Caki2 (cell line): ENCODE measurements at places on chromosomes 2 and 18.

- no peak for DNase-seq
These were observed 29.2 kb downstream of the WIPF1 start for GRCh38 chr2:174568425-174568824.

DNA sequence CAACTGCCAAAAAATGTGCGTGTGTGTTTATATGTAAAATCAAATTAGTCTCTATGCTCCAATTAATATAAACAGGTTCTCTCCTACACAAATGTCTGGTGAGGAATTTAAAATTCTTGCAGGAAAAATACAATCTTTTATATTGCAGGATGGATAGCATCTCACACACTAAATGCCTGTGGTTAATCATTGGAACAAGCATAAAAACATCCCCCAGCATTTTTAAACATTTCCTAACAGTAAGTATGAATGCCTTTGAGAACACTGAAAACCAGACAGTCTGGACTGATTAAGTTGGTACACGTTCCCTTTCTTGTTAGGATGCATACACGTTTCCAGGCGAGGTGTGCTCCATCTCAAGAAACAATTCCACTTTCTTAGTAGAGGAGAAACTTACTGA, 29.9 kb upstream of the PDE1A start:
- DNase-seq: no peak

DNA sequence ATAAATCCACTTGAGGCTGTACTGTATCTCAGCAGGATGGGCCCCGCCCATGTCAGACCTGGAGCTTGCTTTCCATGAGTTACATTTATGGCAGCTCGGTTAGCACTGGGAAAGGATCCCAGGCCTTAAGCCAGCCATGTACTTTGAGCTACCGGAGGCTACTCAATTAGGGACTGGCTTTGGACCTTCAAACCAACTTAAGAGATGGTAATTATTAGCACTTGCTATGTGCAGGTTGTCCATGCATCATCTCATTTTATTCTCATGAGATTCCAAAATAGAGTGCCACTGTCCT, 64.4 kb downstream of the ACTR2 start:
- DNase-seq: no peak

DNA sequence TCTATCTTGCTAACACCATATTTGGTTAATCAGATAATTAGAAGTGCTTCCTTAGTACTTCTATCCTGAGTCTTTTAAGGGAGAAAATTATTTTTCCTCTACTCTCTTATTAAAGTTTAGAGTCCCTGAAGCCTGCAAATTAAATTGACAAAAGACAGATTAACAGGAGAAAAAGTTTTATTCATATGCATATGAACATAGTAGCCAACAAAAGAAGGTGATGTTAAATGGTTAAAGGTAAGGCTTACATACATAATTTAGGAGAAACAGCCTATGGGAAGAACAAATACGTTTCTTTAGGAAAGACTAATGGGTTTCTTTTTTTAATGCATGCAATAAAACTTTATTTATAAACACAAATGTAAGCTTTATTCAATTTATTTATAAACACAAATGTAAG, 805.0 kb downstream of the CPS1 start:
- no peak for DNase-seq

DNA sequence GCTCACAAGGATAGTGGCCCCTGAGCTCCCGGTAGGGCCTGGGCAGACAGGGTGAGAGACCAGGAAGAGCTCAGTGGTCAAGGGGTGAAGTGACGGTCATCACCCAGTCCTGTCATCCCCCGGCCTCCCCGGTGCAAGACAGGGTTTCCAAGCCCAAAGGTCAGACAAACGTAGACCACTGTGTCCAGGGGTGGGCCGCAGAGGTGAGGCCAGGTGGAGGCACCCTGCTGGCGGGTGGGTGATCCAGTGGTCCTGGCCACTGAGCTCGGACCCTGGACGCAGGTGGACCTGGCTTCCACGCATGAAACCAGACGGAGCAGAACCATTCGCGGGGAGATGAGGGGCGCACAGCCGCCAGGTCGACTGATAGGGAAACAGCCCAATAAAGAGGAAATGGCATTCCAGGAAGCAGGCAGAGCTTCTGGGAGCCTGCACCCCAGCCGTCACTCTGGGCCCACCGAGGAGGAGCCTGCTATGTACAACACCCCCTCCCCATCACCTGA, 14.4 kb upstream of the SNED1 start:
- no peak for DNase-seq

GRCh38 chr2:161586517-161587167, 37.6 kb upstream of the SLC4A10 start:
- DNase-seq: peak; percentile 7

GRCh38 chr2:2836343-2837070, 505.4 kb upstream of the MYT1L start:
- DNase-seq: no peak

DNA sequence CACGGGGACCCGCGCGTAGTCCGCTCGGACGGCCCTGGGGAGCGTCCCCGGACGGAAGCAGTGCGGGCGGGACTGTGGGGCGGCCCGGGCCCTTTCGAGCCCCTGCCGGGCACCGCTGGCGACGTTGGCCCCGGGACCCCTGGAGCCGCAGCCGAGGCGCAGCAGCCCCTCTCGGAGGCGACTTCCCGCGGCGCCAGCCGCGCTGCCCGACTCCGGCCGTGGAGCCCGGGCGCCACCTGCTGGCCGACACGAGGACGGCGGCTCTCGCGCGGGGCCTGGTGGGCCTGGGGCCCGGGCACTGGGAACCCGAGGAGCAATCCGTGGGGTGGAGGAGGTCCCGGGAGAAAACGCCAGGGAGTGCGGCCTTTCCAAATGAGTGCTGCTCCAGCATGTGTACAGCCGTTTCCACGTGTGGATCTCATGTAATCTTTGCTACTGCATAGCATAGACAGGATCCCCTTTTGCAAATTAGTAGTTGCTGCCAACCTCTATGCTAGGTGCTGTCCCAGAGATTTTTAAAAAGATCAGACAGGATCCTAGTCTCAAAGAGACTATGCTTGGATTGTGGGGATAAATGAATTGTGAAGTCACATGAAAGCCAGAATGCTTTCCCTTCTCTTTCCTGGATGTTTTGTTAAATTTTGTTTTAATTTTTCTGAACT, 4.0 kb downstream of the ID2 start:
- peak; percentile 63 for DNase-seq

DNA sequence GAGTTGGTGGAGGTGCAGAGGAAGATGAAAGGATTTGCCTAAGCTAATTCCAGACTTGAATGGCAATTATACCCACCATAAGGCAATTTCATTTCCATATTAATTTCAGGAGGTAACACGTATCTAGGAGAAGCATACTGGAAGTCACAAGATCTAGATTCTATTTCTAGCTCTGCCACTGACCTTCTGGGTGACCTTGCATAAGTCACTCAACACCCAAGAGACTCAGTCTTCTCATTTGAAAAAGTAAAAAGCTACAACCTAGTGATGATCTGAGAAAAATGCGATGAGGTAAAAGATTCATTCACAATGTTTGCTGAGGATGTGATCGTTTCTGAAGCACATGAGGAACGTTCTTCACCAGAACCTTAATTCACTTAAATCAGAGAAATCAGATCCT, 55.9 kb downstream of the GRB14 start:
- DNase-seq: no peak

GRCh38 chr2:26621469-26622199, 19.5 kb downstream of the CIB4 start:
- peak; percentile 44 for DNase-seq

- DNase-seq: no peak
These were observed 31.4 kb upstream of the CD28 start for GRCh38 chr2:203675086-203675485.

GRCh38 chr2:33652830-33653229, 53.7 kb upstream of the FAM98A start:
- no peak for DNase-seq

DNA sequence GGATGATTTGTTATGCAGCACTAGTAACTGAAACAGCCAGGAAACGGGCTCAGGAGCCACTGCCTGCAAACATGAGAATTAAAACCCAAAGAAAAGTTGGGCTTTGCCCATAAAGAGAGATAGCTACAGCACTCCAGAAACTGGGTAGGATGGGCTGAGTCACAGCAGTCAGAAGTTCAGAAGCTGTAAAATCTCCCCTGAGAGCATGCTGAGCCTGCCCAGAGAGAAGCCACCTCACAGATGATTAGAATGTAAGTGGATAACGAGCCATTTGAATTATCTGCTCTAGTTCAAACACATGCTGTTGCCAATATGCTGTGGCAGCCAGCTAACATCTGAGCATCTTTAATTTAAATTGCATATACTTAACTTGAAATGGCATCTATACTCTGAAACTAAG, 388.1 kb upstream of the ACVR2A start:
- DNase-seq: no peak

GRCh38 chr2:33552758-33553461, 46.2 kb downstream of the FAM98A start:
- DNase-seq: no peak

- no peak for DNase-seq
These were observed 880.6 kb downstream of the TSN start for GRCh38 chr2:122636097-122636496.

DNA sequence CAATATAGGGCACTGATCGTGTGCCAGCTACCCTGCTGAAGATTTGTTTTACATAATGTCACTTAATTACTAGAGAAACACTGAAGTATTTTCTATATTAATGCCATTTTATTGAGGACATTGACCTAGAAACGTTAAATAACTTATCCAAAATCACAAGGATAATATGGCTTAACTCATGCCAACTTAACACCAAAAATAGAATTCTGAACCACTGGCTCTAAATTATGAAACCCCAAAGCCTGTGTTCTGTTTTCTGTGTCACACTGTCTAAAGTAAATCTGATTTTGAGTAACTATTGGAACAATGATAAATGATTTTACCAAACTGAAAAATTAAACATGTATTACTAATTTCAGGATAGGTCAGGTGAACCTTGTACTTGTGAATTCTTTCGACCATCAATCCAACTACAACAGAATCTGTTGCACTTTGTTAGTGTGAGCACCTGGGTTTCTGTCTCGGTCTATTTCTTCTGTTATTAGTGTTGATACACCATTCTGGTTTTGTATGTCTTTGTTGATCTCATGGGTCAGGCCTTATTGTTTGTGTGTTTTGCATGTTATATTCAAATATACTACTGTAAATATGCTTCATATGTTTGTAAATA, 48.2 kb upstream of the CCDC141 start:
- DNase-seq: no peak

DNA sequence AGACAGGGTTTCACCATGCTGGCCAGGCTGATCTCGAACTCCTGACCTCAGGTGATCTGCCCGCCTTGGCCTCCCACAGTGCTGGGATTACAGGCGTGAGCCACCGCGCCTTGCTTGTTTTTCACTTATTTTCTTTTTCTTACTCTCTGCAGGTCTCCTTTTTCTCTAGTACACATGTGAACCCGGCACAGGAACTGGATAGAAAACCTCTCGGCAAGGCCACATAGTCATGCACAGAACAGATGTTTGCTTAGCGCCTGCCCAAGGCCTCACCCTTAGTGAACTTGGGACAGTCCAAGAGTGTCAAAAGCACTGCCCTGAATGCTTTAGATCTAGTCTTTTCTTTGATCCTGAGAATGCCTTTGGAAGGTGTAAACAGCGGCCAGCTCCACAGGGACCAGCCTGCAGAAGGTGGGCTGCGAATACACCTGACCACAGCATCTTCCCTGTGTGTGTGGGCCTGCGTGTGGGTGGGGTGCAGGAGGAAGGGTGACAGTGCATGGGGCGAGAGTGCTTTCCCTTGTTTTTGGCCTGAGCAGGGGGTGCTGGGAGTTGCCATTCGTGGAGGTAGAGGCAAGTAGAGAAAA, 27.0 kb downstream of the IMPA2 start:
- no peak for DNase-seq

- DNase-seq: peak; percentile 90
These were observed 31.8 kb downstream of the AGFG1 start for GRCh38 chr2:227503433-227504406.

- DNase-seq: no peak
These were observed 62.2 kb downstream of the EDAR start for GRCh38 chr2:108926561-108927380.

DNA sequence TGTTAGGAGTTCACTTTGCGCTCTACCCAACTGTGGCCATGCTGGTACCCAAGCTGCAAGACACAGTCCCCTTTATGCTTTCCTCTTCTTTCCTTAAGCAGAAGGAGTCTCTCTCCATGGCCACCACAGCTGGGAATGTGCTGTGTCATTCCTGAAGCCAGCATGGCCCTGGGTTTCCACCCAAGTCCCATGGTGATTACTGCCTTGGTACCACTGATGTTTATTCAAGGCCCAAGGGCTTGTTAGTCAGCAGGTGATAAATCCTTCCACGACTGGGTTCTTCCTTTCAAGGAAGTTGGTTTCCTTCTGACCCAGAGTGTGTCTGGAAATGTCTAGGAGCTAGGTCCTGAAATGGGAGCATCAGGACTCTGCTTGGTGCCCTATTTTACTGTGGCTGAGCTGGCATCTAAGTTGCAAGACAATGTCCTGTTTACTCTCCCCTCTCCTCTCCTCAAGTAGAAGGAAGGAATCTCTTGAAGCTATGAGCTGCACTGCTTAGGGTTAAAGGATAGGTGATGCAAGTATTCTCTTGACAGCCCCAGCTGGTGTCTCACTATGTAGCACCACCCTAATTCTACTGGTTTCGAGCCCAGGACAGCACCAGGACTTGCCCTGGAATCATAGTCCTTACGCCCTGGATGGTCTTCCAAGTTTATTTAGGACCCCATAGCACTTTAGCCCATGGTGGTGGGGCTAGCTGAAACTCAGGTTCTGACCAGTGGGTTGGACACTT, 18.7 kb upstream of the NUP35 start:
- DNase-seq: peak; percentile 44

GRCh38 chr2:31580321-31581117, at the start of gene SRD5A2:
SRD5A2 (minus strand) TSS chr2:31580938; CDS start chr2:31580900, 38 bp downstream.
- no peak for DNase-seq

- no peak for DNase-seq
These were observed 11.0 kb upstream of the LGALSL start for GRCh38 chr2:64442801-64443429.

GRCh38 chr2:115910270-115910669, 1467.8 kb downstream of the DPP10 start:
- no peak for DNase-seq

DNA sequence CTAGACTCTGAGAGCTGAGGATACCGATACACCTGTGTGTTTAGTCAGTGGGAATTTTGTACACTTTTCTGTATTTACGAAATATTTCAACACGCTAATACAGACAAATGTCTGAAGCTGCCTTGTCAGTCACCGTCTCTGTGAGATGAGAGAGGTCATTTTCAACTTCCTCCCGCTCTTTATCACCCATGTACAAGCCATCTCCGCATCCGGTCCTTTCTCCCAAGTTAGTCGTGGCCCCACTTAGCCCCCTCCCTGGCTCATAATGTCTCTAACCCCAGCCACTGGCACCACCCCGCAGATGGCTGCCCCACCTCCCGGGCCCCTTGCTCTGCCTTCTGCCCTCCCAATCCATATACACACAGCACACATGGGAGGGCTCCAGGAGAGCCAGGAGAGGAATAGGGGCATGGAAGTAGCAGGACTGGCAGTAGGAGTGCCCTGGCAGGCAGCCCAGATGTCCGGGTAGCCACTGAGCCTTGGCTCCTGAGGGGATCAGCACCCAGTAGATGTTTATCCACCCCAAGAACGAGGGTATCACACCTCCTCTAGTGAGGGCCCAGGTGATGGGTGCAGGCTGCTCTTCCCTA, 2.0 kb upstream of the RUFY4 start:
- no peak for DNase-seq
